ENCODE measurements at places on chromosomes 1 and 21. TPM values are rescaled to one million over a fixed set of nuclear protein-coding genes. Genes with fewer than 3 reads are reported as not detected.

DNA sequence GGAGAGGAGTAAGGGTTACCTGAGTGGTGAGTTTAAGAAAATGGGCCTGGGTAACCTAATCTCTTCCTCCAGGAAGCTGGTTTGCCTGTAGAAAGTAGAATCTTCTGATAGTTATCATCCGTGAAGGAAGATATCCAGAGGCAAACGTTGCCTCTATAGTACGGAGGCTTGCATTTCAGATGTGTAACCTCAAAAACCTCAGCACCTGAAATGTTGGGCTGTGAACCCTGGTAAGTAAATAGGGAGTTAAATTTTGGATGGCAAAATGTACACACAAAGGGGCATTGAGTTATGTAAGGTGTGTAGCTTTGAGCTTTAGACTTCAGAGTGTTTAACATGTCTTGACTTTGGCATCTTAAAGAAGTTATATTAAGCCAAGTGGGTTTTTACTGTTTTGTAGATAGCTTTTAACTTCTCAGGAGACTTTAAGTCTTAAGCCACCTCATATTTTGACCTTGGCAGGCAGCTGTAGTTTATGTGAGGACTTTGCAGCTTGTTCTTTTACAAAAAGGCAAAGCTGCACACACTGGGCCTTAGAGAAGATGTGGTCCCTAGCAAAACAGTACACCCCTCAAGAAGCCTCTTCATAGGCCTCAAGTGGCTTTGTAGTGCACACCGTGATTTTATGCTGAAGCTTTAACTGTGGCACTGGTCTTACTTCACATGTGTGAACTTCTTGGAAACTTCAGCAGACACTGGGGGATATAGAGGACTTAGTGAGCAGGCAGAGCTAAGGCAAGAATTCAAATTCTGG, 83.4 kb downstream of the SNRPE start:
- no peaks in the 10 kb centered on the region for H3K4me1 ChIP-seq
- no peak overlapping the region for H3K27ac ChIP-seq
- H3K27me3 ChIP-seq = no peaks in the 10 kb centered on the region
- no peak for DNase-seq

DNA sequence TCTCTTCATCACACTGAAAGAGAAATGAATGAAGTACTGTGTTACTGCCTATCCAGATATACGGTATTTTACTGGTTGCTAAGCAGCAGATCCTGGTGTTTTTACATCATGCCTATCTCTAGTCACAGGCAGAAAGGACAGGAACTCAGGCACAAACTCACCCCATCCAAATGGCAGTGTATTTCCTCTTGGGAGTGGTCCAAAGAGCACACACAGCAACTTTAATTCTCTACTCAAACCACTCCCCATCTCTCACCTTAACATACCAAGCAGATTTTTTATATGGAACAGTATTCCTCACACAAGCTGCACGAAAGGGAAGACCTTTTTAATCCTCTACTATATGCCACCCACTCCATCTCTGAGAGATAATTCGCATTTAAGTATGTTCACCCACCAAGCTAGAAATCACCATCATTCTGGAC, 27.3 kb downstream of the EIF4G3 start:
- peaks cover 24% of the 10 kb centered on the region for H3K4me1 ChIP-seq
- H3K27me3 ChIP-seq = no peaks in the 10 kb centered on the region
- H3K4me3 ChIP-seq = no peak overlapping the region
- H3K27ac ChIP-seq = no peak overlapping the region

DNA sequence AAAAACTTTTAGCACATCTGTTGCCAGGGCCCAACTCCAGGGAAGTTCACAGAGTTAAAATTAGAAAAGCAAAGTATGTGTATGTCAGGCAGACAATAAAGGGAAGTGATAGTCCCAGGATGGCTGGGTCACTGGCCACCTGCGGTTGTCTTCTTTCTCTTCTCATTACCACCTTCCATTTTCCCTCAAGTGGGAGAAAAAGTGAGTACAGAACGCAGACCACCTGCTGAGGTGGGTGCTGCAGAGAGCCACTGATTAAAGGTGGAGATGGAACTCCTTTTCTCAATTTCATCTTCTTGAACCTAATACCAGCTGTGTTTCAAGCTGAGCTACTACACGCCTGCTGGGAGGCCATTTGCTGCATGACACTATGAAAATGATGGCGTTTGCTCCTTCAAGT, 88.8 kb upstream of the PDE4B start:
- peaks cover 5% of the 10 kb centered on the region for H3K27me3 ChIP-seq
- H3K27ac ChIP-seq = no peak overlapping the region
- no peaks in the 10 kb centered on the region for H3K36me3 ChIP-seq
- no peaks in the 10 kb centered on the region for H3K4me1 ChIP-seq
- H3K4me3 ChIP-seq = no peak overlapping the region

DNA sequence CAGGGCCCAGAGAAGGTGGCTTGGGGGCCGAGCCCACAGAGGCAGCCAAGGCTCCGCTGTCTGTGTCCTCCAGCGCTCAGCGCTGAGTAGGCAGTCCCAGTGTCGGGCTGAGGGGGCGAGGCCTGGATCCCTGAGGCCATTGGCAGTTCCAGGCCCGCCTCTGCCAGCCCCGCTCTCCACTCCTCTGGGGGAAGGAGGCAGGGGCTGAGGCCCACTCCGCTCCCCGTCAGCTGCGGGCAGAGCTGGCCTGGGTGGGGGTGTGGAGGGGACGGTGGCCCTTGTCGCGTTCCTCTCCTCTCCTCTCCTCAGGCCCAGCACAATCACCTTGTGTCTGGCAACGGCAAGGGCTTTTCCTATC, 132.8 kb downstream of the CASZ1 start:
- peaks cover 19% of the 10 kb centered on the region for H3K36me3 ChIP-seq
- DNase-seq = no peak
- peak overlapping the region; percentile 81 for H3K27ac ChIP-seq
- peaks cover 32% of the 10 kb centered on the region for H3K4me1 ChIP-seq
- H3K27me3 ChIP-seq = no peaks in the 10 kb centered on the region

DNA sequence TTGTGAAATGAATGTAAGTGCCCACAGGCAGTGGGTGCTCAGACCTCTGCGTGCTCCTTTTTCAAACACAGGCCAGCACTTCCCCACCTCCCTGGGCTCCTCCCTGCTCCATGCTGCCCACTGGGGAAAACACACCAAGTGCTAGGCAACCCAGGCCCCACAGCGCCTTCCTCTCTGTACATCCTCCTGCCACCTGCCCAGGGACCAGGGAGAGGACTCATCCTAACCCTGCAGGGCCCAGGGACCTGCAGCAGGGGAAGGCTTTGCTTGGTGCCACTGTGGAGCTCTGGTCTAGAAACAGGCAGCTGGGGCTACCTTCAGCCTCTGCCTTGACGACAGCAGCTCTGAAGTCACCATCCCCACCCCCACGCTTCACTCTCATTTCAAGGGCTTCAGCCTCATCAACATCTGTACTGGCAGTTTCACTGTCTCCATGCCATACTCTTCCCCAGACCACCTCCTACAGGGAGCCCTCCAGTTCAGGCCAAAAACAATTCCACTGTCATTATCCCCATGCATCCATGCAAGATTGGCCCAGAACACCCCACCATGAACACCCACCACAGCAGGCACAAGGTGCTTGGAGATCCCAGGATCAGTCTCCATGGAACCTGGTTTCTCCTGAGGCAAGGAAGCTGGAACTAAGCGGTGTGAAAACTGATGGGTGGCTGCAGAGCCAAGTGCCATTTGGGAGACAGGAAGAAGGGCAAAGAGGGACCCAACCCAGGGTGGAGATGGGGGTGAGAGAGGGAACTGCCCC, 1.1 kb downstream of the IGSF8 start:
- H3K27me3 ChIP-seq = no peaks in the 10 kb centered on the region
- H3K27ac ChIP-seq = peak overlapping the region; percentile 89
- H3K36me3 ChIP-seq = peaks cover 17% of the 10 kb centered on the region
- no peak for DNase-seq

- no peak overlapping the region for H3K4me3 ChIP-seq
- no peaks in the 10 kb centered on the region for H3K36me3 ChIP-seq
- H3K27me3 ChIP-seq = no peaks in the 10 kb centered on the region
- H3K4me1 ChIP-seq = no peaks in the 10 kb centered on the region
These were observed 6.2 kb downstream of the WDR64 start for GRCh38 chr1:241658081-241658793.

Gene TACSTD2
- total RNA-seq = 6.9 TPM

Gene OR14K1
- total RNA-seq = not detected

Measured in thoracic aorta (tissue), 2 donors.